SW480 (cell line): ENCODE measurements at places on chromosomes 6 and 20.

GRCh38 chr6:134757911-134758361 lies 192.0 kb downstream of the ALDH8A1 start:
- no peak for DNase-seq

DNA sequence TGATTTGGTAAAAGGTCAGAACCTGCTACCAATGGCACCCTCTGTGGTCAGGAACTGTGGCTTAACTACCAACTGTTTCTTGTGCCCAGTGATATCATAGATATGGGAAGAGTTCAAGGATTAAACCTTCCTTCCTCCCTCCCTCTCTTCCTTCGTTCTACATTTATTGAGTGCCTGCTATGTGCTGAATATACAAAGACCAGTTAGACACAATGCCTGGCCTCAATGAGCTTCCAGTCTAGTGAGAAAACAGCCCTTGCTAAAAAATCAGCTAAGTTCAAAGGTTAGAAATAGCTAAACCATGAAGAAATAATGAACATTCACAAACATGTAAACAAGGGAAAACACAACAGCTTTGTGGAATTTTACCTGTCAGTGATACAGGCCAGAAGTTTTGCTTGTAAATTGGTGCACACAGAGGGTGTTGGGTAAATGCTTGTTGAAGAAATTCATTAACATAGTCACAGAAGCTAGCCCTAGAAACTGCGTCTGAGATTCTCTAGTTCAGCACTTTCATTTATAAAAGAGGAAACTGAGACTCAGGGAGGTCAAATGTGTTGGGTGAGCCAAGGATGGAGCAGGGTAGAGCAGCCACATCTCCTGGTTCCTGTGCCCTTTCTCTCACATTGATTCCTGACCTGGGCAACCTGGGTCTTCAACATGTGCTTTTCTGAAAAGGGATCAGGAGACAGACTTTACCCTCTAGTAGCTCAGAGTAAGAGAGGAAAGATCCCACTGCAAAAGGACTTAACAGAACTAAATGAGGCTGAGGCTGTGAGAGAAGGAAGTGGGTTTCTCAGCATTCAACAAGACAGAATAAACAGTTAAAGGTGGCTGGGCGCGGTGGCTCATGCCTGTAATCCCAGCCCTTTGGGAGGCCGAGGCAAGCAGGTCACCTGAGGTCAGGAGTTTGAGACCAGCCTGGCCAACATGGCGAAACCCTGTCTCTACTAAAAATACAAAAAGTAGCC lies 14.4 kb upstream of the FOXO3 start:
- no peak for DNase-seq

DNA sequence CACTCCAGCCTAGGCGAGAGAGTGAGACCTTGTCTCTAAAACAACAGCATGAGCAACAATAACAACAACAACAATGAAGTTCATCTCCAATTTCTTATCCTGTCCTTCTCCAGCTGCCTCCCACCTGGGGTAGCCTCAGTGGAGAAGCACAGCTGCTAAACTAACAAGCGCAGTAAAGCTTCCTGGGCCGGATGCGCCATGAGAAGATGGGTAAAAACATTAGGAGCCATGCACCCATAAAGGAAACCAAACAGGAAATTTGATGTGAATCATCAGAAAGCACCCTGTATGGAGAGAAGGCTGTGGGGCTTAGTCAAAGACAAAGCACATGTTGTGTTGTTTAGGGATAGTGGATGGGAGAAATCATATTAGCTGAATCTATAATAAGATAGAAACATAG lies 61.1 kb upstream of the CCN6 start:
- peak; percentile 25 for DNase-seq

DNA sequence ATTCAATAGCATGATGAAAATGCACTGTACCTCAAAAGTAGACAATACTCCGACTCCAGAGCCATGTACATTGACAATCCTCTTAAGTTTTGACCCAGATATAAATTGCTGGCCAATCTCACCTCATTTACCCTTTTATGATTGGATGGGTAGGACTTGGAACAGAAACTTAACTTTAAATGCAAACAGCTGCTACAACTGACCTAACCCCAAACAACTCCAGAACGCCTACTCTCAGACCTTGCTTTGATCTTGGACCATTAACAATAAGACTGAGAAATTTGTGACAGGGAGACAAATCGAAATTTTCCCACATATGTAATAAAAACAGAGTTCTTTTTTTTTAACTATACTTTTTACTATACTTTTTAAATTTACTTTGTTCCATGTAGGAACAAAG lies 200.5 kb upstream of the MCHR2 start:
- no peak for DNase-seq

DNA sequence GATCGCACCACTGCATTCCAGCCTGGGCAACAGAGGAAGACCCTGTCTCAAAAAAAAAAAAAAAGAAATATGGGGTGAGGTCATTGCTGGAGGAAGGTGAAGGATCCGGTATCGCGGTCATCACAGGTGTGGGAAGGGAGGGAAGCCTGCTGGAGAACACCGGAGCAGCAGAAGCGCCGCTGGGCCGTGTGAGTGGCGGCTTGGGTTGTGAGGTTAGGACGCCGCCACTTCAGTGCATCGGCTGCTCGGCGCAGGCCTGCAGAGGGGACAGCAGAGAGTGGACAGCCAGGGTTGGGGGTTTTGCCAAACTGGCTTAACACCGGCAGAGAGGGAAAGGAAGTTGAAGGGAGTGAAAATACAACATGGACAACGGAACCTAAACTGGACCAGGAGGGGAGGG lies 5.4 kb downstream of the TLDC2 start:
- no peak for DNase-seq

DNA sequence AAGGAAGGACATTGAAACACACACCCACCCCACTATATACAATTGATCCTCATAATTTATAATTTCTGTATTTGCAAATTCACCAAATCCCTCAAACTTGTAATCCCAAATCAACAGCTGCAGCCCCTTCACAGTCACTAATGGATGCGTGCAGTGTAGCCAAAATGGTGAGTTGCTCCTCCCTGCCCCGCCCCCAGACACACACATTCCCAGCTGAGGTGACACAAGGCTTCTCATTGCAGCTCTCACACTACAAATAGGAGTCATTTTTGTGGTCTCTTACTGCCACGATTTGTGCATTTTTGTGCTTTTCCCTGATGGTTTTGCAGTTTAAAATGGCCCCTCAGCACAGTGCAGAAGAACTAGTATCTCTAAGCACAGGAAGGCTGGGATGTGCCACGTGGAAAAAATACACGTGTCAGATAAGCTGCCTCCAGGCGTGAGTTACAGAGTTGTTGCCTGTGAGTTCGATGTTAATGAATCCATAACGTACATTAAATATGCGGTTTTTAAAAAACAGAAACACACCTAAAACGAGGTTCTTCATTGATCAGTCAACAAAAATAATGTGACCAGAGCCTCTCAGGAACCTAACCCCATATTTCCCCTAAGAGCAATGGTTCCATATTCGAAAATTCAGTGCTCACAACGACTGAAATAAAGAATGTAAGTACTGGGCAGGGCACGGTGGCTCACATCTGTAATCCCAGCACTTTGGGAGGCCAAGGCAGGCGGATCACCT lies 8.2 kb downstream of the ATP9A start:
- peak; percentile 79 for DNase-seq

DNA sequence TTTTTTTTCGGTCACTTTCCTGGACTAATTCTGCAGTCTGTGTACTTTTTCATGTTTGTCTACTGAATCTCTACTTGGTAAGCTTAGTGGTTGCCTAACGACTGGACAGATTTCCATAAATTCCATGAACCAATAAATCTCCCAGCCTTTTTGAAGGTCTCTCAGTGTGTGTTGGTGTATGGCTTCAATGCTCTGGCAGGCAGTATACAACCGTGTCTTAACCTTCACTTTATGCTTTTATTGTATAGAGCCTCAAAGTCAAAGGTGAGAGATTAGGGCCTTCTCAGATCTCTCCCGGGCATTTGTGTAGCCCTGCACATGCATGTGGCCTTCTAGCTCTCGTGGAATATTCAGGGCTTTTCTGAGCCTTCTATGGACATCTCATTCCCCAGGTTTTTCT lies 14.3 kb upstream of the CMTR1 start:
- no peak for DNase-seq

- DNase-seq, result no peak
These were observed 47.3 kb downstream of the ATP9A start for GRCh38 chr20:51720854-51721253.

GRCh38 chr6:76004202-76004601 lies 68.3 kb downstream of the IMPG1 start:
- no peak for DNase-seq

- no peak for DNase-seq
These were observed 59.8 kb upstream of the MYL9 start for GRCh38 chr20:36481380-36482043.

DNA sequence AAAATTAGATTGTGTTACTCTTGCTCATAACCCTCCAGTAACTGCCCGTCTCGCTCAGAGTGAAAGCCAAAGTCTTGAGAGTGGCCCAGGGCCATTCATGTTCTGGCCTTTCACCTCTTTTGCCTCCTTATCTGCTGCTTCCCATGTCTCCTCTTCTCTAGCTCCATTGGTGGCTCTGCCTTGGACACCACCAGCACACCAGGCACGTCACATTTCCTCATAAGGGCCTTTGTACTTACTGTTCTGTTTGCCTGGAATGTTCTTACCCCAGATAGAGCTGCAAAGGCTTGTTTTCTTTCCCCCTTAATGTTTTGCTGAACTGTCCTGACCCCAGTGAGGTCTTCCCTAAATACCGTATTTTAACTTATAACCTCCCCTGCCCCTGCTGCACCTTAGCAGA lies 29.3 kb downstream of the MCM8 start:
- no peak for DNase-seq

- no peak for DNase-seq
These were observed 103.5 kb upstream of the HS3ST5 start for GRCh38 chr6:114446342-114446741.

DNA sequence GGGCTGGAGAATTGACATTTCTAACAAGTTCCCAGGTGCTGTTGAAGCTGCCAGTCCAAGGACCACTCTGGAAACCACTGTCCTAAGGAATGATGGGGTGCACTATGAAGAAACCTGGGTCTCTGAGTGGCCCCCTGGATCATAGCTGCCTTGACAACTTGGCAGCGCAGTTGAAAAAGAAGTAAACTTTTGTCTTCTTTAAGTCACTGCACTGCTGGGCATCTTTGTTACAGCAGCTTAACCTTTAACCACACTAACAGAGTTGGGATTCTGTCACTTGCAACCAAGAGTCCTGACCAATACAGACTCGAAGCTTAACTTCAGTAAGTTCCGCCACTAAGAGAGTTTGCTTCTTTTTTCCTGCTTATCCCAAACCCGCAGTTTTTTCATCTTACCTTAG lies 8.5 kb upstream of the KCNK15 start:
- DNase-seq, result no peak

GRCh38 chr20:53774461-53775203 lies 181.0 kb upstream of the ZNF217 start:
- peak; percentile 94 for DNase-seq

DNA sequence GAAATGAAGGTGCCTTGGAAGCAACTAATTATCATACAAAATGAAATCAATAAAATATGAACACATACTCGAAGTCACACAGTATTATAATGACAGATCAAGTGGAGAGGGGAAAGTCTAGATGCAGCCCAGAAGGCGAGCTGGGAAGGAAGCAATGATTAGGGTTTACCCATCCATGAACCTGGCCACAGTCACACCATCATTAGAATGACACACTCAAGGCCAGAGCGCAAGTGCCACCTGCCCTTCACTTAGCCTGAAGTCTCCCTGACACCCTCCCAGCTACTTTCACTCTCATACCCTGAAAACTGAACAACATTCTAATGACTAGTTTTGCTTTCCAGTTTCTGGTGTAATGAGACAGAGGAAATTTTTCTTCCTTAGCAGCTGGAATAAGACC lies 302.8 kb upstream of the JARID2 start:
- DNase-seq, result no peak
